ENCODE measurements at places on chromosomes 1 and 21.

- DNase-seq: peak; percentile 90
These were observed 95.3 kb downstream of the PIK3R3 start for GRCh38 chr1:46036894-46037839.

DNA sequence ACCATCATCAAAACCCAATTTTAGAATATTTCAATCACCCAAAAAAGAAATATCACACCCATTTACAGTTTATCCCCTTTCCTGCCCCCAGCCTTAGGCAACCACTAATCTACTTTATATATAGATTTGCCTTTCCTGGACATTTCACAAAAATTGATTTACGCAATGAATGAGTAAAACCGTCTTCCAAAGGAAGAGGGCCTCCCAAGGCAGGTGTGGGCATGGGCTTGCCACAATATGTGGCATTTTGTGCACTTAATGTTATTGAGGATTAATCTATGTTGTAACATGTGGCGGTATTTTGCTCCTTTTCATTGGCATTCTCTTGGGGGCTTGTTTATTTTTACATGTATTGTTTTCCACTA lies 11.8 kb upstream of the BMP8B start:
- DNase-seq: no peak

DNA sequence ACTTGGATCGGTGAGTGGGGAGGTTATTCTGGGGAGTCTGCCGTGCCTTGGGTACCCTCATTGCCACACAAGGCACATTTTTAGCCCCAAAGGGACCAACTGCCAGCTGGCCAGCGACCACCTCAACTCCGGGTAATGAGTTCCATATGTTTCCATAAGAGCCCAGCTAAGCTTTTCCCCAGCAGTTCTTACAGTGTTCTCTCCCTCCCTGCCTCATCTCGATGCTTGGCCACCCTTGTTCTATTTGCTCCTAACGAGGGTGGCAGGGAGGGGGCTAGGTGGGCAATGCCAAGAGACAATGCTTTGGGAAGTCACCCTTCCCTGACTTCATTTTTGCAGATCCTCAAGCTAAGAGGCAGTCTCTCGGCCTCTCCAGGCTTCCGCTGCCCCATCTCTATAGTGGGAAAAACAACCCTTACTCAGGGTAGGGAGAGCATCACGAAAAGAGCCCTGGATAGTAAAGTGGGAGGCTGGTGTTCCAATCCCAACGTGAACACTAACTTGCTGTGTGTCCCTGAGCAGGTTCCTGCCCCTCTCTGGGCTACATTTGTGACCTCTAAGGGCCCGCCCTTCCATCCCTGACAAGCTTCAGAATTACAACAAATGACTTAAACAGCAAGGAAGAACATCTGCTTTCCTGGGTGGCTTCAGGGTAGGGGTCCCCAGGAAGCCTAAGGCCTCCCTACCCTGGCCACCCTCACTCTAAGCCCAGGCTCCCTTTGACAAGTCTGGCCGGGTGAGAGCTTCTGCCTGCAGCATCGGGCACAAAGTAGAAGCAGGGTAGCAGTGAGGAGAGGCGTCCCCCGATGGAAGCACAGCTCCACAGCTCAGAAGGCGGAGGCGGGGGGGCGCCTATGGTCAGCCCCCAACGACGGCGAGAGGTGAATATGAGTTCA lies 5.8 kb downstream of the ID3 start:
- DNase-seq: peak; percentile 72

DNA sequence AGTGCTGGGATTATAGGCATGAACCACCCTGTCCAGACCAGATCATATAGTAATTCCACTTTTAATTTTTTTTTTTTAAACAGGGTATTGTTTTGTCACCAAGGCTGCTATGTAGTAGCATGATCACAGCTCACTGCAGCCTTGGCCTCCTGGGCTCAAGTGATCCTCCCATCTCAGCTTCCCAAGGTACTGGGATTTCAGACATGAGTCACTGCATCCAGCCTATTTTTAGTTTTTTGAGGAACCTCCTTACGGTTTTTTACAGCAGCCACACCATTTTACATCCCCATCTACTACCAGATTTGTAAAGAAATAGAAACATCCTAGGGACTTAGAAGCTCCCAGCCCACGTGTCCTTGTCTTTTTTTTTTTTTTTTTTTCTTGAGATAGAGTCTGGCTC lies 24.0 kb downstream of the L1TD1 start:
- DNase-seq: no peak

DNA sequence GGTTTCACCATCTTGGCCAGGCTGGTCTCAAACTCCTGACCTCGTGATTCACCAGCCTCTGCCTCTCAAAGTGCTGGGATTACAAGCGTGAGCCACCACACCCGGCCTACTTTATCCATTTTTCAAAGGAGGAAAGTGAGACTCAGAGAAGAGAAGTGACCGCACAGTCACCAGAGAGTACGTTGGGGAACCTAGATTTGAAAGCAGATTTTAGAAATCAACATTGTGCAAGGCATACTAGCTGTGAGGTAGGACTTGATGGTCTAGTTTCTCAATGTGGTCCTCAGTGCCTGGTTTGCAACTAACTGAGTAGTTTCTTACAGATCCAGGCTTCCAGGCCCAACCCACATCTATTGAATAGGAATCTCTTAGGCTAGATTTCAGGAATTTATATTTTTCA lies 1.7 kb upstream of the PRCC start:
- DNase-seq: no peak

GRCh38 chr1:39886757-39887231 lies 3.5 kb upstream of the TRIT1 start:
- DNase-seq: no peak

DNA sequence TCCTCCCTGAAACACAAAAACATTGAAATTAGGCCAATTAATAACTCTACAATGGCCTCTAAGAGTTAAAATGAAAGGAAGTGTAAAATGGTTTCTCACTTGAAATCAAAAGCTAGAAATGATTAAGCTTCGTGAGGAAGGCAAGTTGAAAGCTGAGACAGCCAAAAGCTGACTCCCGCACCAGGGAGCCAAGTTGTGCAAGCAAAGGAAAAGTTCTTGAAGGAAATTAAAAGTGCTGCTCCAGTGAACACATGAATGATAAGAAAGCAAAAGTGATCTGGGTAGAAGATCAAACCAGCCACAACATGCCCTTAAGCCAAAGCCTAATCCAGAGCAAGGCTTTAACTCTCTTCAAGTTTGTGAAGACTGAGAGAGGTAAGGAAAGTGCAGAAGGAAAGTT lies 22.8 kb downstream of the CYYR1 start:
- no peak for DNase-seq

DNA sequence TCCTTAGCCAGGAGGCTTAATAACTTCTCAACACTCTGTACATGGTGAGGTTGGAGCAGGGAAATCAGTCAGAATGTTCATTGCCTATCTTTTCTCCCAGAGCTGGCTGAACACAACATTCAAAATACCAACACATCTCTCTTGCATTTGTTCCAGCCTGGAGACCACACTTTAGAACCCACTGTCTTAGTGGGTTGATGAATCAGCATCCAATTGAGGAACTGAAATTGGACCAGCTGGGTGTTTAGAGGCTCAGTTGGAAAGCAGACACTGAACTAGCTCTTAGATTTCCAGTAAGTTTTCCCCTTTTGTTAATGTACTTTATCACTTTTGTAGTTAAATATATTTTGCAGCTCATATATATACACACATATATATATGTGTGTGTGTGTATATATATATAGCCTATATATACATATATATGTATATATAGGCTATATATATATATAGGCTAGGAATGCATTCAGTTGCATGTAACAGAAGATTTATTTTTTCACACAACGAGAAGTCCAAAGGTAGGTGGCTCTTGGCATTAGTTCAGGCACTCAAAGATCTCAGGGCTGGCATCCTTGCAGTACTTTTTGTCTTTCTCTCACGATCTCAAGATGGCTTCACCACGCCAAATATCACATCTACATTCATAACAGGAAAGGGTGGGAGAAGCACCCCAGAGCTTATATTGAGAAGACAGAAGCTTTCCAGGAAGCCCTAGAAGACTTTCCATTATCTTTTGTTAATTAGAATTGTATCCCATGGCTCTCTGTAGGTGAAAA lies 35.0 kb upstream of the HUNK start:
- DNase-seq: no peak

DNA sequence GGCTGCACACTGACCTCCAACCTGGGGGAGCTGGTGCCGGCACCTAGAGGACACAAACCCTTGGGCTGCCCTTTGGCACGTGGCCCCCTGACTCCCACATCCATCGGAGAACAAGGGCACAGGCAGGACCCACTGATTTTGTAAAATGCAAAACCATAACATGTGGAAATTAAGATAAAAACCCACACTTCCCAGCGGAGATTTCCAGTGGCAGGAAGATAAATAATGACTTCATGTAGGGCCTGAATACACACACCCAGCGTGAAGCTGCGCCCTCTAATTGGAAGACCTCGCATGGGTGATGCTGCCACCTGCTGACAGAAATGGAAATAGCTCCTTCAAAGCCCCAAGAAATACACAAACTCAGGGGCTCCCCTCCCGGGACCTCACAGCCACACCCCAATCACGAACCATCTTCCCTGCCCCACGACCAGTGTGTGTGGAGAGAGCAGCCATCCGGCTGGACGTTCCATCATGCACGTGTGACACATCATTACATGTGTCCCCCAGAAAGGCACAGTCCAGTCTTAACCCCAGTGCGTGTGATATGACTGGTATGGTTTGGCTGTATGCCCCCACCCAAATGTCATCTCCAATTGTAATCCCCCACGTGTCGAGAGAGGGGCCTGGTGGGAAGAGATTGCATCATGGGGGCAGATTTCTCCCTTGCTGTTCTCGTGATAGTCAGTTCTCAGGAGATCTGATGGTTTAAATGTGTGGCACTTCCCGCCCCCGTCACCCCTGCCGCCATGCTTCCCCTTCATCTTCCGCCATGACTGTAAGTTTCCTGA lies 5.7 kb upstream of the TPRG1L start:
- peak; percentile 78 for DNase-seq

DNA sequence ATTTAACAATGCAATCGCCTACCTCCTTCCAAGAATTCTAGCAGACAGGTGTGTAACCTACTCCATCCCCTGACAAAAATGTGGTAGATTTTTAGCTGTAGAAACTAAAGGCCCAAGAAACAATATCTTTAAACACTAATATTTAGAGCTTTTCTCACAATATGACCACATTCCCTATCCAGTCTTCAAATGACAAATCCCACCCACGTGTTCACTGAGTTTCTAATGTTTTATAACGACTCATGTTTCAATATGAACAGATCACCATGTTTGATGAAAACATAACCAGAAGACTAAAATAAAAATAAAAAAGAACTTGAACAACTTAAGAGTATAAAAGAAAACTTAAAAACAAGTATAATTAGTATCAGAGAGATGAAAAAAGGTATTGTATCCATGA lies 24.6 kb downstream of the RSBN1 start:
- DNase-seq: no peak

DNA sequence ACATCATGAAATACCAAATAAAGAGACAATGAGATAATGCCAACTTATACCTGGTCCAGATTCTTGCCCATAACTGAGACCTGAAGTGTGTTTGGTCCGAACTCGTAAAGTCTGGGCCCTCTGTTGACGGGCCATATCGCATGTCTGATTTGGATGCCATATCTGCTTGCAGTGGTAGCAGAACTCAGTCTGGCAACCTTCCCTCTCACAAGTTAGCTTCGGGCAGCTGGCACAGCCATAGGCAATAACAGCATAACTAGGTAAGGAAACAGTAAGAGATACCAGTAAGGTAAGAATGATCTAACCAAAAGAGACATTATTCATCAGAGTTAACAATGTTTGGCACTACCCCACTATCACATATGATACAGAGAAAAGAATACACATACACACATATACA lies 15.1 kb downstream of the RNF19B start:
- DNase-seq: no peak

DNA sequence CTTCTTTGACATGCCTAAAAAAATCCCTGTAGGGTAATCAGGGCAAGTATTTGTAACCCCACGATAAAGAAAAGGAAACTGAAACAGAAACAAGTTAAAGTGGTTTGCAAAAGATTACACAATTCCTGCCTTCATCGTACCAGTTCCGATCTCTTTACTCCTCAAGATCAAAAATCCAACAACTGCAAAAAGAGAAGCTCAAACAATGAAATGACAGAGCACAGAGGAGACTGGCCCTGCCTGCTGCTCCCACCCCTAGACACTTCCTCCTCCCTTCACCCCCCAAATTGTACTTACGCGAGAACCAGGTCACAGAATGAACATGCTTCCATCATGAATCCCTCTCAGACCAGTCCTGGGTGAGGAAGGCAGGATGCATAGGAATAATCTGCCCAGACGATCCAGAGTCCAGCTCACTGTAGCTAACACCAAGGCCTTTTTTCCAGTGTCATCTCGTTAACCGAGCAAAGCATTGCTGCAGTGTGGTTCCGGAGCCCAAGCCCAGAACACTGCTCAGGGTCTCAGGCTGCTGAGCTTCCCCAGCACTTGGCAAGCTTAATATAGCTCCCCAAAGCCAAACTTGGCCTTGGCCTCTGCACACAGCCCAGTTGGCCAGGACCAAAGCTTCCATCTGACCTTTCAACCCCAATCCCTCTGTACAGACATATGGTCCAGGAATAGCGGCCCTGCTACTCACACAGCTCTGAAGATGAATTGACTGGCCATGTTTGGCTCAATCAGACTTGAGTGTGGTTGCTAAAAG lies 20.3 kb downstream of the RXRG start:
- DNase-seq: peak; percentile 41

DNA sequence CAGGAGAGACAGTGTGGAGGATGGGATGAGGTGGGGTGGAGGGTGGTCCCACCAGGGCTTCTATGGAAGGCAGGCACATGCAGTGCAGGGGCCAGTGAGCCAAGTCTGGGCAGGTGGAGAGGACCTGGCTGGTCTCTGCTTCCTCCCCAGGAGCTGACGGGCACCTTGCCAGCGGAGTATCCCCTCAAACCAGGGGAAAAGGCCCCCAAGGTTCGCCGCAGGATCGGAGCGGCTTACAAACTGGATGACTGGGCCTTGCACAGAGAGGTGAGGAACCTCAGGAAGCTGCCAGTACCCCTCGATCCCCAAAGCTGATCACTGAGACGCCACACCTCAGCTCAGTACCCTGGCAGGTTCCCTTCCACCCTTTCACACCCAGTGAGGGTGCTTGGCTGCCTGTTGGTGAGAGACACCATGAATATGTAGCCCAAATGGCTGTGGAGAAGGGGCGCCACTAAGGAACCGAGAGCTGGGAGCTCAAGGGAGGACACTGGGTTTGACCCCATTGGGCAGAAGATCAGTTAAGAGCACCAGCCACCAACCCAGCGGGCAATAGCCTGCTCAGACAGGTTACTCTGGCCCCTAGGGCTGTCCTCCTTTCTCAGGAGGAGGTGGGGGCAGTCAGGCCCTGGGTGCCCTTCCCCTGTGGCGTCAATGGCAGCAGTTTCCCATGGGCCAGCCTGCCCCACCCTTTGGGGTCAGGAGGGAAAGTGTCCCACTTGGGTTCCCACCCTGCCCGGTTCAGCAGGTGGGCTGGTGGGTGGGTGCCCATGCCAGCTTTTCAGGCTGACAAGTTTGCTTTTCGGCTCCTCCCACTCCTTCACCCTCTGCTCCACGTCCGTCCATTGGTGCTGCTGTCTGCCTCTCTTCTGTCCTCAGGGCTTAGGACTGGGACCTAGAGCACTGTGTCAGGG lies 5.5 kb downstream of the INAVA start:
- DNase-seq: no peak
